ENCODE measurements at places on chromosomes 5 and 9.

DNA sequence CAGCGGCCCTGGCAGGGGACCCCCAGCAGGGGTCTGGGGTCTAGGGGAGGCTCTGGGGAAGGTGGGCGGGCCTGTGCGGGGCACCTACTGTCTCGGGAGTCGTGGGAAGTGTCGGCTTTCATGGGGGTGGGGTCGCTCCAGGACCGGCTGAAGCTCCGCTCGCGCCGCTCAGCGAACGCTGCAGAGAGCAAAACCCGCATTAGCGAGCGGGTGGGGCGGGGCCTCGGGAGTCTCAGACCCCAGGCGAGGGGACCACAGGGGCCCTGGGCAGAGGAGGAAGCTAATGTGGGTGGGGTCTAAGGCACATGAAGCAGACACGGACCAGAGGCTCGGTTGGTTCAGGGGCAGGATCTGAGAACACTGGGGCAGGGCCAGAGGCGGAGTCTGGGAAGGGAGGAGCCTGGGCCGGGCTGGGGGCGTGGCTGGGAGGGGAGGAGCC, 5.5 kb downstream of the NSMF start:
- DNase-seq, result no peak

DNA sequence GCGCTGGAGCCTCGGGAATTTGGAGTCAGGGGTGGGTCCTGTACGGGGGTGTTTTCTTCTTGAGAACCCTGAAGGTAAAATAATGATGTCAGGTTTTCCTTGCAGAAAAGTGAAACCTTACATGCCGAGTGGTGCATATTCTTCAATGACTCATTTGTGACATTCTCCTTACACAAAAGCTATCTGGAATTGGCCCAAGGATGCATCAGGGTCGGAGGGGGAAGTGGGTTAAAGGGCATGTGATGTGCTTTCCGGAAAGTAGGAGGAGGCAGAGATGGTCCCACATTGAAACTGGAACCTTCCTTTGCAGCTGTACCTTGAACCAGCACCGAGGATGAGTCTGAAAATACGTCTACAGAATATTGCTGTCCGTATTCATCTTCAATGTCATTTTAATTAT, 411.2 kb upstream of the IRX4 start:
- DNase-seq, result no peak

GRCh38 chr9:122815544-122815943, 12.8 kb downstream of the PDCL start:
- no peak for DNase-seq

GRCh38 chr5:73027361-73027760, 71.5 kb downstream of the FCHO2 start:
- DNase-seq, result no peak

- no peak for DNase-seq
Measured at GRCh38 chr5:137016783-137017324, 482.3 kb downstream of the SPOCK1 start.

- no peak for DNase-seq
Measured at GRCh38 chr5:2184563-2185540, 302.1 kb upstream of the IRX4 start.

- no peak for DNase-seq
Measured at GRCh38 chr9:126317513-126317912, 9.1 kb upstream of the MVB12B start.

DNA sequence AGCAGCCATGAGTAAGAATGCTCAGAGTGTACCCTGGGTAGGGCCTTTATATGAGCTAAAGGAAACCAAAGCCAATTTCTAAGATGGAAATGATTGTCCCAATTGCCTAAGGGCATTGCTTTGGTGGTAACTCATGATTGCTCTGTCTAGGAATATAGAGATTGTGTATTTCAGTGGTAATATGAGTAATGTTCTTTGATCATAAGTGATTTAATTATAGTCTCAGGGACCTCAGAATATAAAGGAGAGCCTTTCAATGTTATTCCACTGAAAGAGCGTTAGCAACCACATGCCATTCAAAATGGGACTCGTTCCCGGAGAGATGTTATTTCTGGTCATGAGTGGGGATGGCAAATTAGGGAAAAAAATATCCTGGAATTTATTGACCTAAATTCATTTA, 340.5 kb downstream of the ARHGEF28 start:
- DNase-seq, result no peak

DNA sequence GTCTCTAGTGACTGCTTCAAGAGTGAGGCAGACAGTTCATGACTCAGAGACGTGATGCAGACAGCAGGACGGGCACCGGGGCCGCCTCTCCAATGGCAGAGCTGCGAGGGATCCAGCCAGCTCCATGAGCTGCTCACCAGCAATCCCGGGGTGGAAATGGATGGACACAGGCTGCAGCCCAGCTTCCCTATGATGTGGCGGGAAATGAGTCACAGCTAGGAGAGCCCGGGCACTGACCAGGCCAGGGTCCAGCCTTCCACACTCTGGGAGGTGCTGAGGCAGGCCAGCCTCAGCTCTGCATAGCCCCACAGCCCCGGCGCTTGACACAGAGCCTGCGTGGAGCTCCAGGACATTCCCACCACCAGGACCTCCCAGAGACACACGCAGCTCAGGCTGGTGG, 244.8 kb upstream of the IRX2 start:
- no peak for DNase-seq

DNA sequence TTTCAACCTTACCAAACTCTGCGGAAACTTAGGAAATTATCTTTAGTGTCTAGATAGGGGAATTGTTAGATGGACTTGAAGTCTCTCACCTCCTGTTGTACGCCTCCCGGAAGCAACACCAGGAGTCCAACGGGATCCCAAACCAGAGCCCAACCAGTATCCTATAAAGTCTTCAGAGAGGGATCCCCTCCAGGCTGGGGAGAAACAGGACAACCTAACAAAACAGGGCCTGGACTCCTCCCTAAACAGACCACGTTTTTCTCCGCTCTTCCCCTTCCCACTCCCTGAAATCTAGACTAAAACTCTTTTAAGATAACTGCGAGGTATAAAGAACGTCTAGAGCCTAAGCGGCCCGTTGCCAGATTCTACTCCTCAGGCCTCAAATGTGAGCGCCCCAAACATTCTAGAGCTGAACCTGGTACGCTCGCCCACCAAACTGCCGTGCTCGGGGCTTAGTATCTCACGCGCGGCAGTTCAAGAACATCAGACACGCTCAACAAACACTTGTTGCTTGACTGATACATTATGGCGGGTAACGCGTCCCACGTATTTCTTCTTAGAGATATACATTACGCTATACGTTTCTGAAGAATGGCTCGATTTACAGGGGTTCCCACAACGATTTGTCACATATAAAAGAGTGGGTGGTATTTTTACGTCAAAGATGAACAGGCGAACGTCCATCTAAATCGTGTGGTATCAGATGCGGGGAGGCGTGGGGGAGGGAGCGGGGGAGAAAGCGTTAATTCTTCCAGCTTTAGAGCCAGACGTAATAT, 663 bp upstream of the SMIM27 start:
- DNase-seq, result no peak

- no peak for DNase-seq
Measured at GRCh38 chr5:72166070-72166979, 59.0 kb downstream of the MAP1B start.

DNA sequence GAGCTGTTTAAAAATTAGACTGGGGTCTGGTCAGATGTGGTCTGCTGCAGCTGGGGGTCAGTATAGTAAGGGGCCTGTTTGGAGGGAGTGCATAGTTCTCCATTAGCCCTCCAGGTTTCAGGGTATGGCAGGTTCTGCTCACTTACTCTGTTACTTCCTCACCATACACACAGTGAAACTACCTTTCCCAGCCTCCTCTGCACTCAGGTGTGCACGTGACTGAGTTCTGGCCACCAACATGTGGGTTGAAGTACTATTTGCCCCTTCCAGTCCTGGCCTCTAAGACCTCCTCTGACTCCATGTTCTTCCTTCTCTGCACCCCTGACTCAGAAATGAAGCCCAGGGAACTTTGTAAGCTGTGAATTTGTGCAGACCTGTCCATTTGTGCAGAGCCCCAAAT, 190.5 kb upstream of the CLINT1 start:
- no peak for DNase-seq

GRCh38 chr9:126453156-126453963, 126.7 kb downstream of the MVB12B start:
- DNase-seq, result no peak

GRCh38 chr5:36723912-36724311, 117.5 kb downstream of the SLC1A3 start:
- no peak for DNase-seq

Data from cortex of kidney (tissue), 1 donor.